Mesendoderm (in vitro differentiated cells): ENCODE measurements at places on chromosomes 1 and 21.

DNA sequence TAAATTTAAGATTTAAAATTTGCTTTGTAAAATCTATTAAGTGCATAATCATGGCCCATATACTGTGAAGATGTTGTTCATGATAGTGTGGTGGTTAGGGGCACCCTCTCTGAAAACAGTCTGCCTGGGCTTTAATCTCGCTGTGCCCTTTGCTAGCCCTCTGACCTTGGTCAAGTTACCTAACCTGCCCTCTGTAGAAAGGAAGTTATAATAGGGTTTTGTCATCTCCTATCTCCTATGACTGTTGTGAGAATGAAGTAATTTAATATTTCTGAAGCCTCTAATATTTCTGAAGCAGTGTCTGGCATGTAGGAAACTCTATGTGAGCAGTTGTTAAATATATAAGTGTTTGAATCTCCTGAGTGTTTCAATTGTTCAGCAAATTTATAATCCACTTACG, 116.6 kb upstream of the IVNS1ABP start:
- no peak for DNase-seq

DNA sequence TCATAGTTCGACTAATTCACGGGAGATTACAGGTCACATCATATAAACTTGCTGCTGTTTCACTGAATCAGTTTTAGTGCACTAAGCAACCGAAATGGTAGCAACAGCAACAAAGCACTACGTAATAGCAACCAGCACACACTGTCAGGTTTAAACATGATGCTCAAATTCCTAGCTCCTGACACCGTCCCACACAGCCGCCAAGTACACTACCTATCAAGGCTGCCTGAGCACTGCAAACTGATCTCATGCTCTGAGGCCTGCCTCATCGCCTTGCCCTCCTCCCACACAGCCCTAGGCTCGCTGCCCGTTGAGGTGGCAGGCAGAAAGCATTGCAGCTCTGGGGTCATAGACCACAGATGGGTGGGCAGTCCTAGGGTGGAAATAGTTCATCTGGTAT, 12.4 kb downstream of the LAMC2 start:
- peak; percentile 67 for DNase-seq

GRCh38 chr1:226719596-226720387, 19.3 kb downstream of the ITPKB start:
- DNase-seq: no peak

- no peak for DNase-seq
Measured at GRCh38 chr21:43881283-43881682, 16.3 kb downstream of the AGPAT3 start.

- no peak for DNase-seq
Measured at GRCh38 chr1:28519946-28520725, 14.3 kb downstream of the RCC1 start.

DNA sequence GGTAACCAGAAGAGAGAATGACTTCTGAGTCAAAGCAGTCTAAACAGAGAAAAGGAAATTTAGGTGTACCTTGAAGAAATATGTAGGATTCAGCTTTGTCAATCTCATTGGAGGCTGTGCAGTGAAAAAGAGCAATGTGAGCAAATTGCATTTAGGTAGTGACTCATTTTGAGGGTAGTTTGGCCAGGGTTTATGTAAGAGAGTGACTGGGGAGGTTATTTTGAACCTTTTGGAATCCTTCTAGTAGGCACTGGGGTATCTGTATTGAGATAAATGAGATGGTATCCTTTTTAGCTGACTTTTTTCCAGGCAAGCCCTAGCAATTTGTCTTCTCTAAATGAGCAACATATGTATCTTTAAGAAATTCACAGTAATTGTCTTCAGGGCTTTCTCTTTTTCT, 95.9 kb downstream of the DISP1 start:
- DNase-seq: no peak

DNA sequence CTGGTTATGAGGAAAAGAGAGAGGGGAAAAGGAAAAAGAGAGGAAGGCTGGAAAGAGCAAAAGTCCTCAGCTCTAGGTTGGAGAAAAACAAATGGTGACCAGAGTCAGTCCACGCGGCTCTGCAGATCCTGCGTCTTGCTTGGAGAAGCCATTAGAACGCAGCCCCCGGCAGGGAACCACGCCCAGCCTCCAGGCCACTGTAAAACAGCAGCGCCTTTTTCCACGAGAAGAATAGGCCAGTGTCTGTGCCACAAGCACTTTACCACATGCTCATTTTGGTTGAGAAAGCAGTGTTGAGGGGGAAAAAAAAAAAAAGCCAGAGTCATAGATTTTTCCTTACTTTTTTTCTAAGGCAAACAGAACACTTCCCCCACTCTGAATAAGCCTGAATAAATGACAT, 846.9 kb upstream of the ADAMTS5 start:
- DNase-seq: no peak

DNA sequence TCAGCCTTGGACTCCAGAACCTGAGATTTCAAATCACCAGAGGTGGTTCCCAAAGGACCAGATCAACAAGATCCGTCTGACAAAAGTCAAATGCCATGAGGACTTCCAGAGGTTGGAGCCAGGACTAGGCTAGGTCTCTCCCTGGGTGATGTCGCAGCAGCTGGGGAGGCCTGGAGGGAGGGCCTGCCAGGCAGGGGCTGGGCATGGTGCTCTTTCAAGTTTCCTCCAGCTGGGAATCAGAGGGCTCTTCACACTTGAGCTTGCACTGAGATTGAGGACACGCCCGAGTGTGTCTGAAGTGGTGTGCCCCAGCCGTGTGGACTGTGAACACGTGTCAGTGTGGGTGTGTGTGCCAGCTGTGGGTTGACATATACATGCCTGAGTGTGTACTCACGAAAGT, 21.3 kb upstream of the RSPO1 start:
- DNase-seq: no peak

DNA sequence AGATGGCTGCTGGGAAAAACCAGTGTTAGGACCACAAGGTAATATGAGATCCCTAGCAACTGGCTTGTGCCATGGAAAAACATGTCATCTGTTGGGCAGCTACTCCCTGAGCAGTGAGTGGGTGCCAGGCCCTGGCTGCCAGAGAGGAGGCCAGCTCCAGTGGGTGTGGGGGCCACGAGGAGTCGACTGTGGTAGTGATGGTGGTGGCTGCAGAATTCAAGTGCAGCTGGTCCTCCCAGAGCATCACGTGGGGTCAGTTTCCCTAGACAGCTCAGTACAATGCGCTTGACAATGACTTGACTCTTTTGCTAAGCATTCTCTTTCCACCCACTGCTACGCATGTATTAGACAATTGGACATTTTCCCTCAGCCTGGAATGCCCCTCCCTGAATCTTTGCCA, 14.5 kb upstream of the CDC42 start:
- no peak for DNase-seq
